ENCODE measurements at places on chromosomes 6 and 20.

GRCh38 chr20:40108321-40108720, 580.7 kb downstream of the MAFB start:
- H3K36me3 ChIP-seq: 0 out of 2 replicates have a peak, but pooled peaks cover 4% of the 10 kb centered on the region
- no peaks in the 10 kb centered on the region for H3K4me1 ChIP-seq
- no peak overlapping the region for H3K4me3 ChIP-seq
- no peak for DNase-seq
- H3K27me3 ChIP-seq: no peaks in the 10 kb centered on the region
- H3K27ac ChIP-seq: no peak overlapping the region

GRCh38 chr20:48238781-48239180, 453.5 kb upstream of the SULF2 start:
- peak overlapping the region; percentile 36 for H3K27ac ChIP-seq
- peaks cover 3% of the 10 kb centered on the region for H3K27me3 ChIP-seq
- H3K4me3 ChIP-seq: no peak overlapping the region
- H3K4me1 ChIP-seq: no peaks in the 10 kb centered on the region

DNA sequence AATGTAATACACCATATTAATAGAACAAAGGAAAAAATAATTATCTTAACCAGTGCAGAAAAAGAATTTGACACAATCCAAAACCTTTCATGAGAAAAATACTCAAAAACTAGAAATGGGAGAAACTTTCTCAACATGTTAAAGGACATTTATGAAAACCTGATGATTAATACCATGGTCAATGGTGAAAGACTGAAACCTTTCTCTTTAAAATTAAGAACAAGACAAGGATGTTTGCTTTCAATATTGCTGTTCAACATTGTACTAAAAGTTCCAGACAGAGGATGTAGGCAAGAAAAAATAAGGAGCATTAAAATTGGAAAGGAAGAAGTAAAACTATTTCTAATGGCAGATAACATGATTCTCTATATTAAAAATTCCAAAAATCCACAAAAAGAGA, 981.3 kb upstream of the FLRT3 start:
- no peak for DNase-seq
- no peak overlapping the region for H3K4me3 ChIP-seq
- H3K27ac ChIP-seq: no peak overlapping the region
- H3K27me3 ChIP-seq: no peaks in the 10 kb centered on the region
- no peaks in the 10 kb centered on the region for H3K36me3 ChIP-seq

- H3K36me3 ChIP-seq: peaks cover 52% of the 10 kb centered on the region
- H3K27me3 ChIP-seq: no peaks in the 10 kb centered on the region
- H3K4me3 ChIP-seq: no peak overlapping the region
- no peak overlapping the region for H3K27ac ChIP-seq
- no peak for DNase-seq
These were observed 19.3 kb downstream of the ZNF217 start for GRCh38 chr20:53574259-53574789.

DNA sequence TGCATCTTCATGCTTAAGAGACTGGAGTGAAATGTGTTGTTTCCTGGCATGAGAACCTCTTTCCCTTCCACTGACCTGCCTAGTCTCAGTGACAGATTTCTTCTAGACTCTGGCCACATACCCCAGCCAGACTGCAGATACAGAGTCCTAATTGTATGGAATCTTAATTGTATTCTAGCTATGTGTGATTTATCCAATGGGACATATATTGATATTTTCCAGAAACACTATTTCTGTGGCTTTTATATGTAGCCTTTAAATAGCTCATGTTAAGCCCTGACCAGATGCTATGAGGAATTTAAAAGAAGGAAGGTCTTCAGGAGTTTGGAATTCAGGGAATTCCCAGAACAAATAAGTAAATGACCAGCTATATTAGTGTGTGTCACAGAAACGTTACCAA, 99.0 kb downstream of the FIG4 start:
- peak; percentile 57 for DNase-seq
- peaks cover 19% of the 10 kb centered on the region for H3K36me3 ChIP-seq
- H3K27ac ChIP-seq: peak overlapping the region; percentile 59
- H3K27me3 ChIP-seq: no peaks in the 10 kb centered on the region
- peaks cover 71% of the 10 kb centered on the region for H3K4me1 ChIP-seq
- peak overlapping the region; percentile 45 for H3K4me3 ChIP-seq

GRCh38 chr6:16486661-16487060, 248.3 kb downstream of the GMPR start:
- peaks cover 30% of the 10 kb centered on the region for H3K36me3 ChIP-seq
- no peak for DNase-seq
- H3K4me1 ChIP-seq: no peaks in the 10 kb centered on the region
- H3K4me3 ChIP-seq: no peak overlapping the region

DNA sequence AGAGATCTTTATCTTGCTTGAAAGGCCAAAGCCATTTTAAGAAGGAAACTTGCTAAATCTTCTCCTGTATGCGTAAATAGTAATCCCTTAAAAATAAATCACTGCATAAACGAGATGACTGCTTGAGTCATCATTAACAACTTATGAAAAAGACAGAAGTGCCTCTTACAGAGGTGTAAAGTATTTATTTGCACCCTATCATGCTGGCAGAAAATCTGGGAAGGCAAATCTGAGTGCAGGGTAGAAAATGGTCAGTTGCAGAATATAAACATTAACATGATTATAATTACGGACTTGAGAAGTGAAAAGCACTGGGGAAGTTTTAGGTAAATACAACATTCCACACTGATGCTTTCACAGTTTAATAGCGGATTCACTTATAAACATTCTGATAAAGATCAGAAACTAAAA, 67.5 kb upstream of the FBXO30 start:
- DNase-seq: peak; percentile 71
- peaks cover 5% of the 10 kb centered on the region for H3K36me3 ChIP-seq
- peak overlapping the region; percentile 78 for H3K27ac ChIP-seq
- H3K27me3 ChIP-seq: peaks cover 2% of the 10 kb centered on the region
- peak overlapping the region; percentile 61 for H3K4me3 ChIP-seq

DNA sequence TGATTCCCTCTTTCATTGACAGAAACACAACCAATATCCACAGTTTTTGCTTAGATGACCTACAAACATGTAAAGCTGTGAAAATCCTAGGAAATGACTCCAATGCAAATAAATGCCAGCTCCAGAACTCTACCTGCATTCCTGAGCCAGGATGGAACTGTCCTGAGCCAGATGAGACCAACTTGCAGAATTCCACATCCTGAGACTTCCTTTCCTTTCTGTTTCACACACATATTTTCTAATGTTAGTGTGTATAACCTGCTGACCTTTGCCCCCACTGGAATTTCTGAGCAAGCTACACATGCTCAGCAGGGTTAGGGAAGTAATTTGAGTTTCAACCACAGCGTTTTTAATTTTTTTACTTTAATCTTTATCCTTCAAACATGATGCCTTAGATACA, 69.6 kb upstream of the ADGRF1 start:
- DNase-seq: no peak
- no peak overlapping the region for H3K4me3 ChIP-seq
- no peaks in the 10 kb centered on the region for H3K27me3 ChIP-seq
- H3K36me3 ChIP-seq: no peaks in the 10 kb centered on the region

DNA sequence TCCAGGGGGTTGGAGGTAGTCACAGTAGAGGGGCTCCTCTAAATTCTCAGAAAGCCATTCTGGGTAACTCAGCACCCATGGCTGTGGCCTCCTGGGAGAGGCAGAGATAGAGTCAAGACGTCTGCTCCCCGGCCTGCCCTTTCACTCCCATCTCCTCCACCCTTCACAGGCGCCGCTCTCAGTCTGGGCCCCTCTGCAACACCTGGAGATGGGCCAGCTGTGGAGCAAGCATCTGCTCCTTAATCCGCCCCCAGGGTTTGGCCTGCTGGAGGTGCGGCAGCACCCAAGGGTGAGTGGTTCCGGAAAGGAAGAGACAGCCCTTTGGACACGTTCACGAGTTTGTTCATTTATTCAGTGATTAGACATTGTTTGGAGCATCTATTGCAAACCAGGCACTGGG, 271.3 kb downstream of the BMP7 start:
- peaks cover 16% of the 10 kb centered on the region for H3K27me3 ChIP-seq
- no peaks in the 10 kb centered on the region for H3K36me3 ChIP-seq
- no peak overlapping the region for H3K4me3 ChIP-seq

GRCh38 chr6:41967312-41968287, 26.0 kb upstream of the CCND3 start:
- no peaks in the 10 kb centered on the region for H3K27me3 ChIP-seq
- peak overlapping the region; percentile 52 for H3K27ac ChIP-seq
- peak overlapping the region; percentile 27 for H3K4me3 ChIP-seq
- no peaks in the 10 kb centered on the region for H3K36me3 ChIP-seq

GRCh38 chr6:104632588-104632987, 227.1 kb downstream of the HACE1 start:
- no peaks in the 10 kb centered on the region for H3K27me3 ChIP-seq
- H3K4me1 ChIP-seq: peaks cover 11% of the 10 kb centered on the region
- H3K27ac ChIP-seq: no peak overlapping the region

DNA sequence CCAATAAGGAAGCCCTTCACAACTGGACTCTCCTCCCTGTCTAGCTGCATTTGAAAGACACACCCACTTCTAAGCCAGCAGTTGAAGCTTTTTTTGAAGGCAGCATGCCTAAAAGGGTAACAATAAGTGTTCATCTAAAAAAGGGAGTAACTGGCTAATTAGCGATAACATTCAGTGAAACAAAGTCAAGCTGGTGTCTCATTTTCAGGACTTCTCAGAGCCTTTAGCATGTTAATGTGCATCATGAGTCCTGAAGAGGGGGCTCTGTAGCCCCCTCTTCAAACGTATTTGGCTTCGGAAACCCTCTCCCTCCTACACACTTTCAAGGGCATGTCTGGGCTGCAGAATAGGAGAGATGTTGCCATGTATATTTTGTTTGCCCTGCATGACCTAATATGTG, 28.1 kb downstream of the SLC22A23 start:
- no peaks in the 10 kb centered on the region for H3K4me1 ChIP-seq
- H3K36me3 ChIP-seq: no peaks in the 10 kb centered on the region
- DNase-seq: no peak
- no peak overlapping the region for H3K27ac ChIP-seq
- H3K27me3 ChIP-seq: peaks cover 18% of the 10 kb centered on the region

DNA sequence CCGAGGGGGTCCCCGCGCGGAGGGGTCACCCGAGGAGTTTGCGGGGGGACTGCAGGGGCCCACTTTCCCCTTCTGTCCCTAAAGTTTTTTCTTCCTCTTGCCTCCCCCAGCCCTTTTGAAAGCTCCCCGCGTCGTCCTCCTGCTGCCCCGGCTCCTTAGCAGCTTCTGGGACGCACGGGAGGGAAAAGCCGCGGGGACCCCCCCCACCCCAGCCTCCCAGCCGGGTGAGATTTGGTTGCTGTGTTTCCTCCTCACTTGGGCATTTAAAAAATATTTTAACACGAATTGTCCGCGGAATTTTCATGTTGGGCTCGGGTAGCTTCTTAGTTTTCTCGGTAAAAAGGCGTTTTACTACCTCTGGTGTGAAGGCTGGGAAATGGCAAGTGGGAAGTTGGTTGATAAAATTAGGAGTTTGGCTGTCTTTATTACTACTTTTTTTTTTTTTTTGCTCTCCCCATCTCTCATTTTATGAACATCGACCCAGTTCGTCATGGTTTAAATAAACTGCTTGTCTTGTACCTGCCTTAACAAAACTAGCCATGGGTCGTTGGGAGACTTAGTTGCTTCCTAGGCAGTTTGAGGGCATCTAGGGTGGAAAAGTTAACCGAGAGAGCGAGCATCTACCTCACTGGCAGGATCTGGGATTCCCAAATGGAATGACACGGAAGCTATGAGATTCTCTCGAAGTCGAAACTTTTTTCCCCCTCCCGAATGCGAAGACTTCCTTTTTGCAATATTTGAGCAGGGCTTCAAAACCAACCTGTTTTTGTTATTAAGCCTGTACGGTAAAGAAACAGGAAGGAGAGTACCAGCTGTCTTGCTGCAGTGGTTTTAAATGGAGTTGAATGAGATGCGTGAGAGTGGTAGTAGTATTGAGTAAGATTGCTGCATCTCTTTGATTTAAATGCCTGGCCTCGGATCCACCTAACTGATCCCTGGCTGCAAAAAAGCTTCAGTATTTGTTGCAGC, 868 bp downstream of the NCOA3 start:
- DNase-seq: peak; percentile 33
- peaks cover 6% of the 10 kb centered on the region for H3K36me3 ChIP-seq

GRCh38 chr6:29671026-29671425, 9.9 kb downstream of the ZFP57 start:
- DNase-seq: no peak
- peaks cover 17% of the 10 kb centered on the region for H3K27me3 ChIP-seq
- H3K27ac ChIP-seq: no peak overlapping the region
- H3K4me3 ChIP-seq: no peak overlapping the region

GRCh38 chr20:25020901-25021301, 28.4 kb upstream of the APMAP start:
- no peak overlapping the region for H3K27ac ChIP-seq
- no peak overlapping the region for H3K4me3 ChIP-seq
- no peaks in the 10 kb centered on the region for H3K36me3 ChIP-seq
- H3K27me3 ChIP-seq: peaks cover 2% of the 10 kb centered on the region
- H3K4me1 ChIP-seq: no peaks in the 10 kb centered on the region

GRCh38 chr20:22905658-22906057, 129.5 kb upstream of the SSTR4 start:
- no peak overlapping the region for H3K27ac ChIP-seq
- H3K4me1 ChIP-seq: no peaks in the 10 kb centered on the region
- no peak overlapping the region for H3K4me3 ChIP-seq
- DNase-seq: no peak

- no peak for DNase-seq
- H3K36me3 ChIP-seq: no peaks in the 10 kb centered on the region
- H3K27ac ChIP-seq: no peak overlapping the region
- peaks cover under 1% of the 10 kb centered on the region for H3K27me3 ChIP-seq
These were observed 95.1 kb upstream of the EXOC2 start for GRCh38 chr6:788058-788457.

GRCh38 chr6:91340896-91341395, 754.1 kb upstream of the MAP3K7 start:
- no peak overlapping the region for H3K27ac ChIP-seq
- no peaks in the 10 kb centered on the region for H3K36me3 ChIP-seq
- no peak for DNase-seq
- no peak overlapping the region for H3K4me3 ChIP-seq
- H3K4me1 ChIP-seq: no peaks in the 10 kb centered on the region

GRCh38 chr6:36769676-36770499, 69.4 kb downstream of the CPNE5 start:
- peak; percentile 36 for DNase-seq
- H3K4me3 ChIP-seq: peak overlapping the region; percentile 37
- peaks cover 40% of the 10 kb centered on the region for H3K4me1 ChIP-seq
- no peaks in the 10 kb centered on the region for H3K27me3 ChIP-seq

DNA sequence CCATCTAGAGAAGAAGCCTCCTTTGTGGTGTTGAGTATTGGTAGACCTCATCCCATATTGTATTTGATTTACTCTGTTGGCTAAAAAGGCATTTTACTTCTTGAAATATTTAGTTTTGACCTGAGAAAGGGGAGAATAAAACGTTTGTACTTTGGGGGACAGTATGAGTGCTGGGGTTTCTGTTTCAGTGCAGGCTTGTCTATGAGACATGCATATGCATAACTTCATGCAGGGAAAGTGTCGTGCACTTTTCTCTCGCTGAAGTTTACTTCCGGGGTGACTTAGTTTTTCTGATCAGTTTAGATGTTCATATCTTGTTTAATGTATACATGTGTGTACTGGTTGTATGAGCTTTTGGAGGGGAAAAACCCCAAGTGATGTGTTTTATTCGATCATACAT, 59.5 kb downstream of the UTRN start:
- peaks cover 74% of the 10 kb centered on the region for H3K4me1 ChIP-seq
- H3K4me3 ChIP-seq: no peak overlapping the region
- no peaks in the 10 kb centered on the region for H3K27me3 ChIP-seq
- peaks cover 21% of the 10 kb centered on the region for H3K36me3 ChIP-seq
- no peak for DNase-seq
